NCI-H345 (cell line): ENCODE measurements at places on chromosomes 16 and 17.

DNA sequence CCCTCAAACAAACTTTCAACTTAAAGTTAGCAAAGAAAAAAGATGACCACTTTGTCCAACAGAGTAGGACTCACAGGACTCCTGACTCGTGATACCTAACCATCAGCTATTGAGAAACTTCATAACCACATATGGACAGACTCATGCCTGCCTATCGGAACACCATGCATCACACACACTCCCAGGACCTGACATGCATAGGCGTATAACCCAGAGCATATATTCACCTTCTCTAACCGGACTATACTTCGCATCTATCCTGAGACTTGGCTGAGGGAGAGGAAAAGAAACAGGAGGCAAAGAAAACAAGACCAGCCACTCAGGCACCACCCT, 2.2 kb downstream of the PIP4K2B start:
- no peak for DNase-seq

DNA sequence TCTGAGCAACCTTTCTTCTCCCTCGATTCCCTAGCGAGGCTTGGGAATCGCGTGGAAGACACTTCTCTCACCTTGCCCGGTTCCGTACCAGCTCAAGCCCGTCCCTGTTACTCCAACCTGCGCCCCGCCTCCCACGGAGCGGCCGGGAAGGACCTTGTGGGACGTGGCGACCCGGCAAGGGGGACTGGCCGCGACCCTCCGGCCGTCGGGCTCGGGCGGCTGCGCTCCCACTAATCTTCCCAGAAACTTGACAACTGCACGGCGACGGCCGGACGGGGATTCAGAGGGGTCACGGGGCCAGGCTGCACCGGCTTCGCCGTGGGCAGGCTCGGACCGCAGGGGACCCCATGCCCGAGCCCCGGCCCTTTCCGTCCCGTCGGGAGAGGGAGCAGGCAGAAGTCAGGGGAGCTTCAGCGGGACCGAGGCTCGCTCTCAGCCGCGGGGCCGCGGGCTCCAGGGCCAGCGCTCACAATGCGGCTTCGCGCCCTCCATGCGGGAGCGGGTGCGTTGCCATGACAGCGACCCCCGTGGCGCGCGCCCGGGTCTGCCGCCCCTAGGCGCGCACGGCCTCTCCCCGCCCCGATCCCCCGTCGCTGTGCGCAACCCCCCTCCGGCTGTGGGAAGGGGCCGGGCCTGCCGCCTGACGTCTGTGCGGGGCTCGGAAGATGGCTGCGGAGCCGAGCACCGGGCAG, at the start of gene SGSM2:
SGSM2 (plus strand) TSS at position 650 of the 692 bp plus-strand sequence. CDS start 188 bp downstream, outside the sequence.
- DNase-seq, result peak; percentile 82

GRCh38 chr16:81654346-81654745, 124.7 kb upstream of the PLCG2 start:
- DNase-seq, result no peak

DNA sequence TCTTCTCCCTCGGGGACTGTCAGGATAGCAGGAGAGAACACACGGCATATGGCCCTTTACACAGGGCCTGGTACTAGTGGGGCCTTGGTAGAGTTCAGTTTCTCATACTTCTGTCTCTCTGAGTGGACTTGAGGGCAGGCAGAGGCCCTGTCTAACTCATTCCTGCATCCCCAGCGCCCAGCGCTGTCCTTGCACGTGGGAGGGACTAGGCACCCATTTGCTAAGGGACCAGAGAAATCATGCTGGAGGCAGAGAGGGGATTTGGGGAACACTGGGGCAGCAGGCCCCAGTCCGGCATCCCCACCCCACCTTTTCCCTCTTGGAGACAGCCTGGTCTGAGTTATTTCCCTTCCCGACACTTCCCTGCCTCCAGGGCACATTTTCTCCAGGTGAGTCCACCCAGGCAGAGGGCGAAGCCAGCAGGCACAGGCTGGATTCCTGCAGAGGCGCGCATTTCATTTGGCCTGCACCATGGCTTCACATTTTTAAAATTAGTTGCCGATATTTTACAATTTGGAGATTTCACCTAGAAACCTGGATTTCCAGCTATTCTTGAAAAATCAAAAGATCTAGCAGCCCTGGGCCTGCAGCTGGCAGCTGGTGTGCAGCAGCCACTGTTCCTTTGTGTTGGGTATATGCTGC, 9.7 kb upstream of the NKD1 start:
- DNase-seq, result no peak

DNA sequence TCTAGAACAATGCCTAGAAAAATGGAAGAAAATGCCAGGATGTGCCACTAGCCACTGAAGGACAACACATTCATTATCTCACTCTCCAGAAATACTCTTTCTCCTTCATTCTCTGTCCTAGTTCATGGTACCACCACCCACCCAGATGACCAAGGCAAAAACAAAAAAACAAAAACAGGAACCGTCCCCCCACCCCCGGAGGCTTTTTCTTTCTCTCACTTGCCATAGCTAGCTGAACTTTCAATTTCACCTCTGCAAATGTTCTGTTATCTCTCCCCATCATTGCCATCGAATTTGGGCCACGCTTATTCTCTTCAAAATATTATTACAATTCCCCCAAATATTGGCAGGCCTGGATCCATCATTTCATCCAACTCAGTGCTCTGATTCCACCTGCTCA, 49.0 kb downstream of the SOX9 start:
- no peak for DNase-seq
